ENCODE measurements at places on chromosomes 1 and 21.

GRCh38 chr1:20153000-20153418 lies 13.9 kb downstream of the PLA2G2F start:
- no peak for DNase-seq

GRCh38 chr1:110916669-110917306 lies 43.8 kb downstream of the CD53 start:
- DNase-seq, result no peak

DNA sequence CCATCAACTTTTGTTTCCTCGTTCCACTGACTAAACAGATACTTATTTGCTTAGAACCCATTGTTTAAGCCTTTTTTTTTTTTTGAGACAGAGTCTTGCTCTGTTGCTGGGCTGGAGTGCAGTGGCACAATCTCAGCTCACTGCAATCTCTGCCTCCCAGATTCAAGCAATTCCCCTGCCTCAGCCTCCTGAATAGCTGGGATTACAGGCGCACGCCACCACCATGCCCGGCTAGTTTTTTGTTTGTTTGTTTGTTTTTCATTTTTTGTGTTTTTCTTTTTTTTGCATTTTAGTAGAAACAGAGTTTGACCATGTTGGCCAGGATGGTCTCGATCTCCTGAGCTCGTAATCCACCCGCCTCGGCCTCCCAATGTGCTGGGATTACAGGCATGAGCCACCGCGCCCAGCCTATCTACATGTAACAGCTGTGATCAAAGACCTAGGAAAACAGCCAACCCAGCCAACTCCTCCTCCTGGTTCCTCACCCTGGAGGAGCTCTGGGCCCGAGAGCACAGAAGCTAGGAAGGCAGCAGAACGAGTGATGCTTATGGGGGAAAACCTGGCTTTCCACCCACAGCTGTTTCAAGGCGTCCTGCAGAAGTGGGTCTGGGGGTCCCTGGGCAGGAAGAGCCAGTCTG lies 32.9 kb downstream of the KCNN3 start:
- DNase-seq, result no peak

DNA sequence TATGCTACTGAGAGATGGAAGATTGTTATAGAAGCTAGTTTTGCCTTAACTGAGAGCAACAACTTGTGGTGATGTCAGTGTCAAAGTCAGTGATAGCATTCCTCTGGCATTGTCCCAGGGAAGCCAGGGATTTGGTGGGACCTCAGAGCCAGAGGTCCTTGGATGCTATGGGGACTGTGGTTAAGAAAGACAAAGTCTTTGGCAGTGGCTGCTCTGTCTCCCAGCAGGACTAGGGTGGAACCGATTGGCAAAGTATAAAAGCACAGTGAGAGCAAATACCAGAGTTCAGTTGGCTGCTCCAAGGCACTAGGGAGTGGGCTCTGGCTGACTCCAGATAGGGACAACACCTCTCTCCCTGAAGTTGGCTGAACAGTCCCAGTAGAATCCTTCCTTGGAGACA lies 104.8 kb downstream of the GDAP2 start:
- DNase-seq, result no peak

GRCh38 chr1:160652924-160653619 lies 6.2 kb upstream of the SLAMF1 start:
- no peak for DNase-seq

GRCh38 chr1:227559926-227560325 lies 3.4 kb upstream of the ZNF678 start:
- no peak for DNase-seq

DNA sequence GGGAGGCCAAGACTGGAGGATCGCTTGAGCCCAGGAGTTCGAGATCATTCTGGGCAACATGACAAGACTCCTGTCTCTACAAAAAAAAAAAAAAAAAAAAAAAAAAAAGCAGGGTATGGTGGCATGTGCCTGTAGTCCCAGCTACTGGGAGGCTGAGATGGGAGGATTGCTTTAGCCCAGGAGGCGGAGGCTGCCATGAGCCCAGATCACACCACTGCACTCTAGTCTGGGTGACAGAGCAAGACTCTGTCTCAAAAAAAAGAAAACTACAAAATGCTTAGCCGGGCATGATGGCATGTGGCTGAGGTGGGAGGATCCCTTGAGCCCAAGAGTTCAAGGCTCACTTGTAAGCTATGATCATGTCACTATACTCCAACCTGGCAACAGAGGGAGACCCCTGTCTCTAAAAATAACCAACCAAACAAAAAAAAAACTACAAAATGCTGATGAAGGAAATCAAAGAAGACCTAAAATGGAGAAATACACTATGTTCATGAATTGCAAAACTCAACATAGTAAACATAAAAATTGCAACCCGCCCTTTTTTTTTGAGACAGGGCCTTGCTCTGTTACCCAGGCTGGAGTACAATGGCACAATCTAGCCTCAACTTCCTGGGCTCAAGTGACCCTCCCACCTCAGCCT lies 20.4 kb downstream of the SHISAL2A start:
- DNase-seq, result no peak

DNA sequence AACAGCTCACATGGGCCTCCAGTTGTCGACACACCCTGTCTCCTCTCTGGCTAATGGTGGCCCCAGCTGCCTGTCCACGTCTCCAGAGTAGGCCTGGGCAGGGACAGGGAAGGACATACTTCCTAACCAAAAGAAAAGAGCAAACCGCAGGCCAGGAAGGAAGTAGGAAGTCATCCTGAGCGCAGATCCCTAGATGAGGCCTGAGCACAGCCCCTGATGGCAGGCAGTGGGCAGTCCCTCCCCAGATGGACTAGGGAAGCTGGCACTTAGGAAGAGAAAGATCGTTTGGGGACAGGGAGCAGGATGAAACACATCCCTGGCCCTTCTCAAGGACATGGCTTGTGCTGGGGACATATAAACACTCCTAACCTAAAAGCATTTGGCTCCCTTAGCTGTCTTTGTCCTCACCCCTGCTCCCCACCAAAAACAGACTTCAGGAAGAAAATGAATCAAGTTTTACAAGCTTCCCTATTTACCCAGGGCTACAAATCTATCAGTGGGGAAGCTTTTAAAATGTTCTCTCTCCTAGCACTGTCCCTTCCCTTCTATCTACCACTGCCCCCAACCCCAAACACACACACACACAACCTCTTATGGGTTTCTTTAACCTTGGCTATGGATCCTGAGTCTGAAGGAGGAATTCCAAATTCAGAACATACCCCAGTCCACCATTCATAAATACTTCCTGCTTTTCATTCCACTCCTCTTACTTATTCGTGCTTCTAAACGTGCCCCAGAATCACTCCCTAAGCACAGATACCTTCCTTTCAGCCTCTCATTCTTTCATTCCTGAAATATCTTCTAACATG lies 21.1 kb downstream of the SSBP3 start:
- no peak for DNase-seq

DNA sequence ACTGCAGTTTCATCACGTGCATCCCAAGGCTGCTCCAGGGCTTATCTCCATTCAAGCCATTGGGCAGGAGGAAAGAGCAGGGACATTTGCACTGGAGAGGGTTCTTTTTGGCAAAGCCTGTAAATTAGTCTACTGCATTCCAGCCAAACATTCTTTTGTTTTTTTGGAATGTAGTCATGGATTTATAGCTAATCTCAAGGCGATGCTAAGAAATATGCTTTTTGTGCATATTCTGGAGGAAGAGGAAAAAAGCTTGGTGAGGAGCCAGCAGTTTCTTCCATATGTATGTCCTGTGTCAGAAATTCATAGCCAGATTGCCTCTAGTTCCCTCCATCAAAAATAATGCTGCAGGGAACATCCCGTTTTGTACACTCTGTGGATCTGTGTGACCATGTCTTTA lies 221.4 kb downstream of the BACH1 start:
- no peak for DNase-seq

DNA sequence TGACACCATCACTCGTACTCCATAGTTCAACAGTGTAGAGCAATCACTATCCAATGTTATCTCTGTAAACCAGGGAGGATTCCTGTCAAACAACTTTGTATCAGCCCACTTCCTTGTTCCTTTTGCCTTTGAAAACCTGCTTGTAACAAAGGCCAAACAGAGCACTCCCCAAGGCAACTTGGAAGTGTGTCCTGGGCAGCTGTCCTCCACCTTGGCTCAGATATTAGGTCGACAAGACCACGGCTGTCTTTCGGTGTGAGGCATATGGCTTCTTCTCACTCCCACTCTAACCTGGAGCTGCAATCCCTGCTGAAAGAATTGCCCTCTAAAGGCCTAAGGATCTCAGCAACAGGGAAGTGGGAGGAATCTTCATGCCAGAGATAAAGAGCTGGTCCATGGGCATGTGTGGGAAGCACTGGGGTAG lies 66.7 kb downstream of the ITPKB start:
- no peak for DNase-seq

- peak; percentile 30 for DNase-seq
Observed at GRCh38 chr1:19169642-19170041, 40.4 kb downstream of the UBR4 start.

DNA sequence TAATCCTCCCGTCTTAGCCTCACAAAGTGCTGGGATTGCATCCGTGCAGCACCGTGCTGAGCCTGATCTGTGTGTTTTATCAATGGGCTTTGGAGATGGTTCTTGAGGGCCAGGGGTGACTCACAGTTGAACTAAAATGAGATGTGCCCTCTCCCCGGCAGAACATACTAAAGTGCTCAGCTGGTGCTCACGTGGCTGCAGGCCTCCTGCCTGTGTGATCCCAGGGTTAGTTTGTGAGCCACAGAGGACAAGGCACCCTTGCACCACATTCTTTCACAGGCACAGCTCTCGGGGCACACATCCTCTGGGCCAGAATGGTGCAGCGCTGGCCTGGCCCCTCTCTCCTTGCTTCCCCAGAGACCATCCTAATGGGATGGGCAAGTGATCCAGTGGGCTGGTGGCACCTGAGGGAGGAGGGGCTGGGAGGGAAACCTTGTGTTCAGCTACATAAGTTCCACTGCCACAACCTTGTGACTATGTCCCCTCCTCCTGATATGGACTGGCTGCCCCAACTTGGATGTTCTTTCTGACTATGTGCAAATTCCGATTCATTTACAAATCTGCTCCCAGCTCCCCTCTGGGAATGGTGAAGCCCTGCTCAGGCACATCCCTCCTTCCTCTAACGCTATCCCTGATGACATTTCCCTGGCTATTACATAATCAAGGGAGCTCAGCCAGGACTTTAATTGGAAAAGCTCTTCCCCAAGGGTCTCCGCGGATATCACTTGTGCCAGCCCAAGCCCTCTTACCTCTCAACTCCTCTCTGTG lies 197.0 kb upstream of the EDN2 start:
- no peak for DNase-seq

DNA sequence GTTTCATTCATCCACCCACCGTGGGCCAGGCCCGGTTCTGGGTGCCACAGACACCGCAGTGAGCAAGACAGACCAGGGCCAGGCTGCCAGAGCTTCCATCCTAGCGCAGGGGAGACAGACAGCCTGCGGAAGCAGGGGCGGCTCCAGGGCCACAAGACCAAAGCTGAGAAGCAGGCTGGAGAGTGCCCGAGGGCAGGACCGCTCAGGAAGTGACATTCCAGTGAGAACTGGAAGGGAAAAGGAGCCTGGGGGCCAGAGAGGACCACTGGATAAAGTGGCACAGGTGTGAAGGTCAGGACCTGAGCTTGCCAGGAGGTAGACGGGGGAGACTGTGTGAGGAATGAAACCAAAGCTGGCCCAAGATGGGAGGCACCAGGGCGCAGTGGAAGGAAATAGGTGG lies 59.5 kb upstream of the EFHD2 start:
- DNase-seq, result no peak

DNA sequence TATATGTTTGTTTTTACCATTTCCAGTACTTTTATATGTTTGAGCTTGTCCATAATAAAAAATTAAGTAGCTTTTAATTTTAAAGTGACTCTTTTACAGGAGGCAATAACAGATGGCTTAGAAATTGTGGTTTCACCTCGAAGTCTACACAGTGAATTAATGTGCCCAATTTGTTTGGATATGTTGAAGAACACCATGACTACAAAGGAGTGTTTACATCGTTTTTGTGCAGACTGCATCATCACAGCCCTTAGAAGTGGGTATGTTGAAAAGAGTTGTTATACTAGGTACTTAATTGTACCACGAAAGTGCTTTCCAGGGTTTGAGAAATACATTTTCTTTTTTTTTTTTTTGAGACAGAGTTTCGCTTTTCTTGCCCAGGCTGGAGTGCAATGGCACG lies 46.1 kb downstream of the RNF2 start:
- no peak for DNase-seq

DNA sequence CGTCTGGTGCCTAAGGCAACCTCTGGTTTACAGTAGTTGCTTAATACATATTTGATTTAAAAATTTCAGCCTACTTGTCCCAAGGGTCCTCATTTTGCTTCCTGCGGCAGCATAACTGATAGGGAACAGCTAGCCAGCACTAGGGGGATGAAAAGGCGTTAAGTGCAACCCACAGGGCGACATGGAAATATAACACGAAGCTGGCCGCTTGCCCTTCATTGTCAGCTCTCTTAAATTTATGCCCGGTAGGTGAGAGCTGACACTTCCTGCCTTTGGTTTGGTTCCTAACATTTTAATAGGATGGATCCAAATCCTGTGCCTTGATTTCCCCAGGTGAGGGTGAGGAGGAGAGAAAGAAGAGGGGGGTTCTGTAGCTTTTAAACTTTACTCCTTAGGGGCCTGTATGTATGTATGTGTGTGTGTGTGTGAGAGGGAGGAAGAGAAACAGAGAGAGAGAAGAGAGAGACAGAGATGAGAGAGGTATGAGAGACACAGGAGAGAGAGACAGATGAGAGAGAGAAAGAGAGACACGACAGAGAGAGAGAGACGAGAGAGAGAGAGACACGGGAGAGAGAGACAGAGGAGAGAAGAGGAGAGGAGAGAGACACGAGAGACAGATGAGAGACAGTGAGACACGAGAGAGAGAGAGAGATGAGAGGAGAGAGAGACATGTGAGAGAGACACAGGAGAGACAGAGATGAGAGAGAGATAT lies 938 bp upstream of the ACTN2 start:
- DNase-seq, result no peak

- DNase-seq, result no peak
Observed at GRCh38 chr1:246949956-246950355, 18.2 kb upstream of the AHCTF1 start.

DNA sequence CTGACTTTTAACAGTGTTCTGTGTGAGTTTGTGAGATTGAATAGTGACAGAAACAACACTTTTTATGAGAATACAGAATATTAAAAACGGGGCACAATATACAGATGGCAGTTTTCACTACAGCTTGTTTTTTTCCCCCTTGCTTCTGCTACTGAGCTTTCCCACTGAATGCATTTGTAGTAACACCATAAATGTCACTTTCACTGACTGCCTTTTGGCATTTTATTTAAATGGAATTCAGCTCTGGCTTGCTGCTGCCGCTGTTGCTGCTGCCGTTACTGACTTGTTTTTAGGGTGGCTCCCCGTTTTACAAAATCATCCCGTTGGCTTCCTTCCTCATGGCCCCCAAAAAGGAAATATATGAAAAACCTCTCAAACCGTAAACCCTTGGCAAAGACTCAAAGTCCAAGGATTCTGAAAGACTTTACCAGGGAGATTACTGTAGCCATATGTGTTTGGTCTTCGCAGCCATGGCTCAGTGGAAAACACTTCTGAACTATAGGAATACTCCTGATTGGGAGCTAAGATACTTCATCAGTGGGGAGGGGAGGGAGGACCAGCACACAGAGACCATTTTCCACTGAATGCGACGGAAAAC lies 151.0 kb downstream of the NUF2 start:
- peak; percentile 53 for DNase-seq
